ENCODE measurements at places on chromosomes 6 and 20.

DNA sequence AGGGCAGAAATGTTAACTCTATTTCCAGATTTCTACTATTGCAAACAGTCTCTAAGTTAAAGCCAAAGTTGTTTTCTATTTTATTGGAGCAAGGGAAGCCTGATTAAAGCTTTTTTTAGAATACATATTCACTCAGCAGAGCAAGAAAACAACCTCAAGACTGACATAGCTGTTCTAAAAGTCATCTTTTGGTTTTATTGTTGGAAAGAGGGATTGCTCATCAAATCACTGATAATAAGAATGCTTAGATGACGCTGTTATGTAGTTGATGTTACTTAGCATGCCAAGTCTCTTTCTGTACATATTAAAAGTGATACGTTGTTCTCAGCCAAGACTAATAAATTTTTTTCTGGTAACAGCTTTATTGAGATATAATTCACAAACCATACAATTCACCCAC, 172.6 kb upstream of the LAMA2 start:
- DNase-seq, result peak; percentile 45

- no peak for DNase-seq
These were observed 34.5 kb downstream of the RIOK1 start for GRCh38 chr6:7424058-7424457.

DNA sequence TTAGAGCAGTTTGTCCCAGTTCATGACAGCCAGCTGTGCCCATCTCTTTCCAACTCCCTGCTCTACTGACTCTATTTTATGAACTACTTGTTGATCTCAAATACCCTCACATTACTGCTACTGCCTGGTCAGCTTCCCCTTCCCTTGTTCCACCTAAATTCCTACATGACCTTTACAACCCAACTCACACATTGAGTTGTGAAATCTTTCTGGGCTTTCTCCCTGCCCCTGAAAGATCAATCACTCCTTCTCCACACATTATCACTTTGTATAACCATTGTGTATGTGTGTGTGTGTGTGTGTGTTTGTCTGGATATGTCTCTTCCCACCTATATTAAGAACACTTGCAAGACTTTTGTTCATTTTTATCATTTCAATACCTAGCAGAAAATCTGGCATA, 42.1 kb upstream of the CLIC5 start:
- DNase-seq, result no peak

GRCh38 chr20:24483435-24484080, 14.1 kb downstream of the SYNDIG1 start:
- no peak for DNase-seq

GRCh38 chr6:132520953-132521352, 8.0 kb upstream of the STX7 start:
- DNase-seq, result peak; percentile 64

DNA sequence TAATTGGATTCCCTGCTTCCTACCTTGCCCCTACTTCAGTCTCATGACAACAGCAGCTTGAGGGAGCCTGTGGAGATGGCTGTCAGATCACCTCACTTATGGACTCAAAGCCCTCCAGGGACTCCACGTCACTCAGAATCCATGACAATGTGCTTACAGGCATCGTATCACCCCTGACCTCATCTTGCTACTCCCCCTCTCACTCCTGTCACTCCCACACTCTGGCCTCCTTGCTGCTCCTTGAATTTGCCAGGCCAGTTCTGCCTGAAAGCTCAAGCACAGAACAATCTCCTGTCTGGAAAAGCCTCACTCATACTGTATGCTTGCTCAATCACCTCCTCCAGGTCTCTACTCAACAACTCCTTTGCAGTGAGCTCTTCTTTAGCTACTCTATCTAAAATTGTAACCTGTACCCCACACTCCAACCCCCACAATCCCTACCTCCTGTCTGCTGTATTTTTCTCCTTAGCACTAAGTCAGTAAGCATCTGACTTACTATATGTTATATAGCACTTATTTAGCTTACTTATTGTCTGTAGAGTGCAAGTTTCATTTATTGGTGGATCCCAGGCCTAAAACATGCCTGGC, 10.7 kb upstream of the GSTA4 start:
- DNase-seq, result no peak

- no peak for DNase-seq
These were observed 132.3 kb upstream of the BMP2 start for GRCh38 chr20:6635034-6635736.

DNA sequence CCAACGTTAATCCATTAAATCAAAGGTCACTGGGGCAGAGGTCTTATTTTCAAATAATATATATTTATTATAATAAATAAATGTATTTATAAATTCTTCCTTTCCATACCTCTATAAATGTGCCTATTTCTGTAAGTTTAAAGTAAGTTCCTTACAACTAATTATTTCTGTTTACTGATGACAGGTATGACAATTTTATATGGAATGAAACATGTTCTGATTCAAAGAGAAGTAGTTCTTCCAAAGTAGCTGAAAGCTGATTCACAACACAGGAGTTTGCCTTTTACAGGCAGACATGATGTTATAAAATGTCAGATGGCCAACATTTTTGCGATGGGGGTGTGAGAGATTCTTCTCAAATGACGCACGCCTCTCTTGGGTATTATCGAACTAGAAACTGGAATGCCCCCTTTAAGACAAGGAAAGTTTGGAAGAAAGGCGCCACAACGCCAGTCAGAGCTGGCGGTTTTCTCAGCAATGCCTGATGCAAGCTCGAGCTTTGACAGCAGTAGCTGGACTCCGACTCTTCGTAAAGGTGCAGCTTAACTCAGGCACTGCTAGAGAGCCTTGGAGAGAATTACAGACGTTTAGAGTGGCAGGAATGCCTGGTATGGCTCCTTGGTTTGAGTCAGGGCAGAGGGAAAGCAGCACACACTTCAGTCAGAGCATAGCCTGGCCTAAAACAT, 92.1 kb downstream of the FOXC1 start:
- peak; percentile 99 for DNase-seq

GRCh38 chr6:25369433-25370177, 90.4 kb downstream of the CARMIL1 start:
- DNase-seq, result no peak

GRCh38 chr6:132070356-132070755, 119.2 kb upstream of the CCN2 start:
- DNase-seq, result no peak

DNA sequence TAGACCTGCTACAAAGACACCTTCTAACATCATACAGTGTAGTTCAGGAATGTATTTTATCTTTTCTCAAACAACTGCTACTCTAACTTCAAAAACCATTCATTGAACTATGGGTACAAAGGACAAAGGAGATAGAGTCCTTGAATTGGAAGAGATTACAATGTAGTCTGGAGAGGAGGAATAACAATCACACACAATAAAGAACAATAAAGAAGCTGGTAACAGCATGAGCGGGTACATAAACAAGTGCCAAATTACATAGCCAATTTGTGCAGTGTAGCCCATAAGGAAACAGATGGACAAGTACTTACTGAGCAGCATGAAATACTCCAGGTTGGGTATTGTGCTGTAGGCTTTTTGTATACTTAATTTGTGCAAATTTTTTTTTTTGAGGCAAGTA, 44.3 kb downstream of the OSTM1 start:
- no peak for DNase-seq

- DNase-seq, result no peak
These were observed 236.7 kb downstream of the CDC5L start for GRCh38 chr6:44624226-44624625.

DNA sequence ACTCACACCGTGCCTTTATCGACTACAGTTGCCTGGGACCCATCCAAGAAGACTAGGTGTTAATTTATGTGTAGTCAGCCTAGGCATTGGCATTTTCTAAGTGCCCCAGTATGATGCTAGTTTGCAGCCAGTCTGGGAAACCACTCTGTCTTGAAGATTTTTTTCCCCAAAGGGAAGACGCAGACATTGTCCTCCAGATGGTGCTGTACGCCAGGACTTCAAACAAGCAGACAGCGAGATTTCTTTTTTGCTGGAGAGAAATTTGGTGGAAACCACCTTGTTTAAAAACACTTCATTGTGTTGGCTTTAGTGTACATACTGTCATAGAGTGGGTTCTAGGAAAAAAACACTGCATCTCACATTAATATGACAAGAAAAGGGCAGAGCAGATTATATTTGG, 30.0 kb downstream of the ALDH5A1 start:
- peak; percentile 37 for DNase-seq

DNA sequence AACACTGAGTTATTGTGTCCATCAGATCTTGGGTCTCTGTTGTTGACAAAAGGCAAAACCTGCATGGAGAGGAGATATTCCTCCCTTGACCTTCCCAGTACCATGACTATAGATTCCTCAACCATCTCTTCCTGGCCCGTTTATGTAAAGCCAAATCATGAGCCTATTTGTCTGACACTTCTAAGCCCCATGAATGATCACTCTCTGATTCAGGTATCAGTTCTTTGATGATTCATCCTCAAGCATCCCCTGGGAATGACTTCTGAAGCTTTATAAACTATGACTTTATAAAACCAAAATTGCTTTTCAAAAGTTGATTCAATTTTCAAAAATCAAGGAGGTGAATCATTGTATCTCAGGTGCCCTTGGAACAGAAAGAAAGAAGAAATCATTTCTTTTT, 78.7 kb upstream of the LOC128125822 start:
- DNase-seq, result peak; percentile 37

GRCh38 chr6:37840940-37841300, 21.4 kb downstream of the ZFAND3 start:
- no peak for DNase-seq

DNA sequence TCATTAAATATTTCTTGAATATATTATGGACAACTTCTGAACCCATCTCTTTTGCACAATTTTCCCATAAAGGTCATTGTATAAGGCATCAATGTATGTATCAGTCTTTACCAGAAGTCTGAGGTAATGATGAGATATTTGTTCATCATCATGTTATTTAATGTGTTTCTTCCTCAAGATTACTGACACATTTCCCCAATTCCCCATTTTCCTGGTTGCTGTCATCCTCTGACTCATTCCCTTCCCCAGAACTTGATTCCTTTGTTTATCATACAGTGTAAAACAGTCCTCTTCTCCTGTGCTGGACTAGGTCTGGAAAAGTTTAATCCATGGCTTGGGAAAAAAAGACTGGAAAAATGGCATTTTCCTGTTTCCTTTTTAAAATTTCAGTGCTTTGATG, 107.9 kb upstream of the FLRT3 start:
- peak; percentile 73 for DNase-seq

DNA sequence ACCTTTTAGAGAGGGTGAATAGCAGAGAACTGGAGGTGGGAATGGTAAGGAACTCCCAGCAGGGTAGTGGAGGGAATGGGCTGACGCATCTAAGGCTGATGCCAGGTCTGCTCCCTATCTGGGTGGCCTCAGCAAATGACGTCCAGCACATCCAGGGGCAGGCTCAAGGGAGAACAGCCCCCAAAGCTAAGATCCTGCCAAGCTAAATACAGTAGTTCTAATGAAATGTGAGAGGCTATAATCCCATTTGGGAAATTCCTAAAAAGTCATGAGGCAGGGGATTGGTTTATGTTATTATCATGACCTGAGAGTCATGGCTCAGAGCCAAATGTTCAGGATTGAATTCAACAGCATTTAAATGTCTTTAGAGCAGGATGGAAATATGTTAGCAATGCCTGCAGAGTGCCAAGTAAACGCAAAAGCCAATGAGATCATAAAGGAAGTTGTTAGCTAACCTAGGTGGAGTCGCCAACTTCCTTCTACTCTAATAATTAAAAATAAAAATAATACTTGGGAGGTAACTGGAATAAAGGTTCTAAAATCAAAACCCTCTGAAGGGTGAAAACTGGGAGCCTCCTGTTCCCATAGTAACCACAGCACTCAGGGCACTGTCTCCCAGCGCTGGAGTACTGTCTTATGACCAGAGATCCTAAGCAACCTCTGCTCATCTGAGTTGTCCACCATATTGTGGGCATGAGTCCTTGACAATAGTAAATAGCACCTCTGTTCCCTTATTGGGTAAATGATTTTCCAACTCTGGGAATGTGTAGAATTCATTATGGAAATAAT, 34.8 kb downstream of the IYD start:
- DNase-seq, result peak; percentile 98

GRCh38 chr6:52975580-52975979, 19.5 kb downstream of the GSTA4 start:
- peak; percentile 32 for DNase-seq

DNA sequence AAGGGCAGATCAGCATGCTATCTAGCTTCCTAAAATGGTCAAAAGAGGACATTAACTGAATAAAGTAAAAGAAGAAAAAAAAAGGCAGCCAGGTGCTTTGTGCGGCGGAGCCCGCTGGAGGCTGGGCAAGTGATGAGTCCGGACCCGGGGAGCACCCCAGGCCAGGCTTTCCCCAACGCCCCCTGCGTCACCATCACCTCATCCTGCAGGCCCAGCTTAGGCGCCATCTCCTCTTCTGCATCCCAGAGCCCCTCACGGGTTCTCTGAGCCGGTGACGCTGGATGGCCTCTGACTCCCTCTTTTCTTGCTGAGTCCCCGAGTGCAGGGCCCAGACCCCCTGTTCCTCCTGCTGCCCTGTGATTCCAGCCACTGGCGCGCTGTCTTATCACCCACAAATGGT, 250.1 kb downstream of the TBXT start:
- DNase-seq, result no peak

GRCh38 chr20:48984575-48985219, 61.4 kb upstream of the CSE1L start:
- DNase-seq, result no peak

GRCh38 chr6:122407712-122408111, 8.3 kb downstream of the HSF2 start:
- no peak for DNase-seq

DNA sequence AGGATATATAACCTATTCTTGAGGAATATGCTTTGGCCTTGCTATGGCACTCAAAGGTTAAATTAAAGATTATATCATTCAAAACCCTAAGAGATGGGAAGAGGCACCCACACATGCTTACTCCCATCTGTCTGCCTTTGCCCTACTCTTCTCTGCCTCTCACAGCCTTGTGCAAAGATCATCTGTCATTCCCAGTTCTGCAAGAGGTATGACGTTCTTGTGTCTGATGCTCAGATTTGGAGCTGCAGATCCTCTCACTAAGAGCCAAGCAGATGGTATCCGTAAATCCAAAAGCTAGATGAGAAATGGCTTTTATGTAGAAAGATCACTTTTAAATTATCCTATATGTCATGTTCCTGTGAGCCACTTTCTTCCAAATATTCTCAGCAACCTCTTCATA, 112.0 kb downstream of the GPR63 start:
- DNase-seq, result no peak

- no peak for DNase-seq
These were observed 462.4 kb upstream of the NRSN1 start for GRCh38 chr6:23663652-23664051.

GRCh38 chr6:163721435-163721834, 306.9 kb downstream of the QKI start:
- DNase-seq, result no peak

DNA sequence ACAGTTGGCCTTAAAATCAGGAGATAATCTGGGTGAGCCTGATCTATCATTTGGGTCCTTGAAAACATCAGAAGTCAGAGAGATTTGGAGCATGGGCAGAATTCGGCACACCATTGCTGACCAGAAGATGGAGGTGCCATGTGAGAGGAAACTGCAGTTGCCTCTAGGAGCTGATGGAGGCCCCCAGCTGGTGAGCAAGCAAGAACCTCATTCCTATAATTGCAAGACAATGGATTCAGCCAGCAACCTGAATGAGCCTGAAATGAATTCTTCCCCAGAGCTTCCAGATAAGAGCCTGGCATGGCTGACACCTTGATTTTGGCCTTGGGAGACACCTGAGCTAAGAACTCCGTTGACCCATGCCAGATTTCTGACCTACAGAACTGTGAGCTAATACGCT, 76.3 kb upstream of the FYN start:
- no peak for DNase-seq

Data from fibroblast of upper back skin (primary cell).